ENCODE measurements at places on chromosomes 7 and 10. TPM values are rescaled to one million over a fixed set of nuclear protein-coding genes. Genes with fewer than 3 reads are reported as not detected.

DNA sequence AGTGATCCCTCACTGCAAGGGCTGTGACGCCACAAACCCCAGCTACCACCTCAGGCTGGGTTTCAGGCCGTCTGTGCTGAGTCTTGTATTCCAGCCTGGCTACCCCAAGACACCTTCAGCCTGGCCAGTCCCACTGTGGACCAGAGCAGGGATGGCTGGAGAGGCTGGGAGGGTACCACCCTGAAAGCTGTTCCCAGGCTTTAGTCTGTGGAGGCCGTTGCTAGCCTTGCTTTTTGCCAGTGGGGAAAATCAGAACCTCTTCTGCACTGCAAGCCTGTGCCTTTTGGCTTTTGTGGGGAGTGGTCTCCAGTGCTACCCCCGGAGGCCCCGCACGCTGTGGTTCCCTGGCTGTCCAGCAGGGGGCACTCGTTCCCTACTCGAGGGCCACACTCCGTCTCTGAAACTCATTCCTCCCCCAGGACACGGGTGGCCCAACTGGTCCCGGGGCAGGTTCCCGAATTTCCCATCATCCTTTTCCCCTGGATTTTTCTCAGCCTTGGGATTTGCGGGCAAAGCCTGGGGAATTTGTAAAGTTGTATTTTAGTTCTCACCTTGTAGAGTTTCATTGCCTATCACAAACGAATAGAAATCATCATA, 128.4 kb upstream of the BTBD16 start:
- DNase-seq: peak; percentile 38

- no peak for DNase-seq
Observed at GRCh38 chr7:91194841-91195240, 69.4 kb upstream of the FZD1 start.

DNA sequence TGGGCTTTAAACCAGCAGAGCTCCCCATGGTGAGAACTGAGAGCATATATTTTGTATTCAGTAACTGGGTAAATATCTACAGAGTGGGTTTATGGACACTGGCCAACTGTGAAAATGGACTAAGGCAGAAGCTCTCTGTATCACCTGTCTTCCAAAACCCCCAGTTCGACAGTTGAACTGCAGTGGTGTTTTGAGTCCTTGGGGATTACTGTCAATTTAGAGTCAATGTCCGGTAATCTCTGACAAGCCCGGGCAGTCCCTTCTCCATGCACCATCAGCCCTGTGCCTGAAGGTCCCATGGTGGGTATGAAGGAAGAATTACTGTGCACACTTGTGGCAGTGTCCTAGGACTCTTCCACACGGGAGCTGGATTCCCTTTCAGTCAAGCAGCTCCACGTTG, 235.0 kb downstream of the CCSER2 start:
- no peak for DNase-seq

GRCh38 chr7:114426382-114426781, 11.8 kb downstream of the FOXP2 start:
- no peak for DNase-seq

DNA sequence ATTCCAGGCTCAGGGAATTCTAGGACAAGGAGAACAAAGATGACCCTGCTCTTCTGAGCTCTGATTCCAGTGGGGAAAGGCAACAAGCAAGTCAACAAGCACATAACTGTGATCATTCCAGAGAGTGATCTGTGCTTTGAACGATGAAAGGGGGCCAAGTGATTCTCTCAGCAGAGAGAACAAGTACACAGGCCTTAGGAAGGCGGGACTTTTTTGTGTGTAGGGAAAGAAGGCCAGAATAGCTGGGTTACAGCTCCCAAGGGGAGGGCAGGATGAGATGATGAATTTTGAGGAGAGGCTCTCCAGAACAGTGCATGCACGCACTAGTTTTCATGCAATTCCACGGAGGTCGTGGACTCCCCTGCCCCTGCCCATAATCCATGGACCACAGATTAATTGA, 565.2 kb downstream of the SDK1 start:
- DNase-seq: no peak

DNA sequence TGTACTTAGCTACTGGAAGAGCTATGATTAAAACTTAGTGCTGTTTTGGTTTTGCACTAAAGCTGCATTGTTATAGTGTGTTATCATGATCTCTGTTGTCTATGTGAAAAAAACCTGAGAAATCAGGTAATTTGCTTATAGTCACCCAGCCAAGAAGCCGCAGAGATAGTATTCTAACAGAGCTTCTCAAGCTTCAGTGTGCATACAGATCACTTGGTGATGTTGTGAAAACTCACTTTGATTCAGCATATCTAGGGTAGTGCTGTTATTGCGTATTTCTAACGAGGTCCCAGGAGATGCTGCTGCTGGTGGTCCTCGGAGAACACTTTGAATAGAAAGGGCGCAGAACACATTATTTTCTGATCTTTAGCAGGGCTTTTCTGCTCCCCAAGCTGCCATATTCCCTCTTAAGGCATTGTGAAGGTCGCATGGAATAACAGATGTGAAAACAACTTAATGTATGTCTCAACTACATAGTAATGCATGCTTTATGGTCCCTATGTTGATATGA, 68.4 kb upstream of the PDCD4 start:
- DNase-seq: no peak

DNA sequence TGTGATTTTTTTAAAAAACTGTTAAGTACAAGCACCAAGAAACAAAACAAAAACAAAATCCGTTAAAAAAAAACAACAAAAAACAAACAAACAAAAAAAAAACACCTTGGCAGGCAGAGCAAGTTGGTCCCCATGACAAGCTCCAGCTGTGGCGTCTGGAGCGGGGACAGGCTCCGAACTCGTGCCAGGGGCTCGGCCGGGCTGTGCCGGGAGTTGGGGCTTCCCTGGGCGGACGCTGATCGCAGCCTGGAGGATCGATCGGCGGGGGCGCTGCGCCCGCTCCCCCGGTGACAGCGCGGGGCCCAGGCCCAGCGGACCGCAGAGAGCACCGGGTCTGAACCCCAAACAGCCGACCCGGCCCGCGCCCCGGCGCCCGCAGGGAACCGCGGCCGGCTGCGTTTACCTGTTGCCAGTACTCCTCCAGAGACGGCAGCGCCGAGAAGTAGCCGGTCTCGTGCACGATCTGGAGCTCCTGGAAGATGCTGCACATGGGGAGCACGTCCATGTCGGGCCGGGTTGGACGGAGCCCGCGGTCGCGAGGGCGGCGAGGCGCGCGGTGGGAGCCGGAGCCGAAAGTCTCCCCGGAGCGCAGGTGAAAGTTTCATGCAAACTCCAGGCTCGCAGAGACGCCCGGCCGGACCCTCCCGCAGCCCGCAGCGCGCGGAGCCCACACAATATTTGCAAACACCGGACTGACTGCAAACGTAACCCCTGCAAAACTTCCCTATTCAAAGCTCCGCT, at the start of gene KLF6:
Gene KLF6, minus strand, starts transcription at position 700 of the 741 bp plus-strand sequence. Its CDS starts 195 bp downstream, at position 505.
- DNase-seq: peak; percentile 57

DNA sequence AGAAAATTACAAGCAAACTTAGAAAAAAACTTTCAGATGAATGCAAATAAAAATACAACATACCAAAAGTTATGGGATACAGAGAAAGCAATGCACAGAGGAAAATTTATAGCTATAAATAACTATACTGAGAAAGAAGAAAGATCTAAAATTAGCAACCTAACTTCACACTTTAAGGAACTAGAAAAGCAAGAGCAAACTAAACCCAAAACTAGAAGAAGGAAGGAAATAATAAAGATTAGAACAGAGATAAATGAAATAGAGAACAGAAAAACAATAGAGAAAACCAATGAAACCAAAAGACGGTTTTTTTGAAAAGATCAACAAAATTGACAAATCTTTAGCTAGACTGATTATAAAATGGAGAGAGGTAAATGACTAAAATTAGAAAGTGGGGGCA, 9.6 kb upstream of the STRA8 start:
- DNase-seq: no peak

ZC3HAV1 gene
- total RNA-seq: 134 TPM

TBXAS1 gene
- total RNA-seq: 0.83 TPM

OR2A5 gene
- not detected for total RNA-seq

Measured in activated naive CD4-positive, alpha-beta T cell treated with anti-CD3 and anti-CD28 coated beads for 36 hours (primary cell).